ENCODE measurements at places on chromosomes 3 and 15.
A peak's percentile ranks its signal among the peaks of the same experiment; 100 is the strongest.

- DNase-seq = no peak
Observed at GRCh38 chr15:101620671-101621070, 31.5 kb downstream of the TM2D3 start.

GRCh38 chr15:41944313-41944940, 27.9 kb downstream of the EHD4 start:
- DNase-seq = peak; percentile 76

- peak; percentile 20 for DNase-seq
Observed at GRCh38 chr3:114411811-114412803, 118.3 kb downstream of the TIGIT start.

DNA sequence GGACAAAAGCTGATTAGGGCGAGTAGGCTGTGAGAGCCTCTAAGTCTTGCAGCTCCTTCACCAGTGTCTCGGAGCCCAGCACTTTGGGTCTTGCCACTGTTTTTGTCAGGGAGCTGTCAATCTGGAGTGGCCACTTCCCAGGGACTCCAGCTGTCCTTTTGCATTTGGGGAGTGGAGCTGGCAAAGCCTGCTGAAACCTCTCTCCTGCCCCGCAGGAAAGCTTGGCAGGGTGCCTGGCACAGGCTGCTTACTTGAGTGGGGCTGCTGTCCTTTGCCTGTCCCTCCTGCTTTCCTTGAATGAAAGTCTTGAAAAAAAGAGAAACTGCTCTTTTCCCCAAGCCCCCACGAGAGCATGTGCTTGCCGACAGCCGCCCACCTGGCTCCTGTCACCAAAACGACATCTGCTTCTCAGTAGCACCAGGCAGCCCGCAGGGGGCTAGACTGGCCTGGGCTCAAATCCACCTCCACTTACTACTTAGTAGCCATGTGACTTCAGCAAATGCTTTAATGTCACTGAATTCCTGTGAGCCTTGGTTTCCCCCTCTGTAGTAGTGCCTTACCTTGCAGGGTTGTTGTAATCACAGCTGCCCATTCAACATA, 13.7 kb downstream of the USP13 start:
- DNase-seq = no peak

DNA sequence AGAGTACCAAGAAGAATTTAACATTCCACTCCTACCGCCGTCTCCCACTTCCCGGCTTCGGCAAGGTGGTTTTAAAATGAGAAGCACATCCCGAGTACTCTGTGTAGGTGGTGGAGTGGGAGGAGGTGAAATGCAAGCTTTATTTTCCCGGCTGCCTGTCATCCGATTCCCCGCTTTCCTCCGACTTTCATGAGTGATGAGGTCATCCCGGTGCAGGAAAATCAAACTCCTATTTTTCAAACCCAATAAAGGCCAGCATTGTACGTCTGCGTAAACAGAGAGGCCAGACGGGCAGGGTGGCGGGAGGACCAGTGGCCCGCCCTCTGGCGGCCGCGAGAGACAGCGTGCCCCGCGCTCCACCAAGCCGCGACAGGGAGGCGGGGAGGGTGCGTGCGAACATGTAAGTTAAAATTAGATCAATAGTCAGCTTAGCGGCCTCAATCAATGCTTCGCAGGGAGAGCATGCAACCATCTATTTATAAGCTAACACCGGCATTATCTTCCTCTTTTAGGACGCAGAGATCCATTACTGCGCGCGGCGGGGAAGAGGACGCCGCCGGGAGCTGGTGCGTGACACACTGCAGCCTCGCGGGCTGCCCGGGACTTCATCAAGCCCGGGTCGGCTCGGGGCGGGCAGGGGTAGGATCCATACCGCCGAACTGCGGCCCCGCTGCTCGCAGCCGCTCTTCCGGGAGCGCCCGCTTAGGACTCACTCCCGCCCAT, 163.3 kb downstream of the CD47 start:
- peak; percentile 87 for DNase-seq

GRCh38 chr15:27244047-27244446, 273.1 kb downstream of the GABRG3 start:
- no peak for DNase-seq

DNA sequence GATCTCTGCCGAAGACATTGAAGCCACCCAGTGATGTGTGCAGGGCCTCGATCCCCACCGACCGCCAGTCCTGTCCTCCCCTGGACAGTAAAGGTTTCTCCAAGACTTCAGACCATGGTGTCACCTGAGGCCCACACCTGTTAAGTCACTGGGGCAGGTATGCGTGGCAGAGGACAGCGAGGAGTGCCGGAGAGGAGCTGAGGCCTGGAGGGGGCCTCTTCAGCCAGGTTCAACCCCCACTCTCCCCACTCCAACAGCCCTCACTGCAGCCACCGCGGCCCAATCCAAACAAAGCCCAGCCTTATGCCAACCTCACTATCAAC, 2.4 kb downstream of the GOLGA8B start:
- no peak for DNase-seq

GRCh38 chr3:183548262-183548769, 7.2 kb downstream of the KLHL6 start:
- no peak for DNase-seq

- no peak for DNase-seq
Observed at GRCh38 chr3:168497741-168498140, 402.0 kb upstream of the GOLIM4 start.

- no peak for DNase-seq
Observed at GRCh38 chr3:13616359-13616758, 67.4 kb downstream of the FBLN2 start.

DNA sequence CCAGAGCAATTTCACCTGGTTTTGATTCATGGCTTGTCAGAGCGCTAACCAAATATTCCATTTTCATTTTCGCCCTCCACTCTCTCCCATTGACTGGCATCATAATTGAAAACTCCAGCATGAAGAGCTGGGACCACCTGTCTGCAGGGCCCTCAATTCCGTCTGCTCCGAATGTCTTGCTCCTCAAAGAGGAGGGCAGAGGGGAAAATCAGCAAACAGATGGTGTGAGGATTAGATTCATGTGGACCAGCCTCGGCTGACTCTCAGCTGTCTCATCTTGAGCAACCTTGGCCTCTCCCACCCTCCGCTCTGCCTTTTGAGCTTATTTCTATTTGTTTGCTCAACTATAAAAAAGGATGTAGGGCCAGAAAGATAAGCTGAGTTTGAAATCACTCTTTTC, 512.2 kb upstream of the PPP2R3A start:
- no peak for DNase-seq

GRCh38 chr15:52318729-52319500, 23.3 kb upstream of the MYO5C start:
- no peak for DNase-seq

DNA sequence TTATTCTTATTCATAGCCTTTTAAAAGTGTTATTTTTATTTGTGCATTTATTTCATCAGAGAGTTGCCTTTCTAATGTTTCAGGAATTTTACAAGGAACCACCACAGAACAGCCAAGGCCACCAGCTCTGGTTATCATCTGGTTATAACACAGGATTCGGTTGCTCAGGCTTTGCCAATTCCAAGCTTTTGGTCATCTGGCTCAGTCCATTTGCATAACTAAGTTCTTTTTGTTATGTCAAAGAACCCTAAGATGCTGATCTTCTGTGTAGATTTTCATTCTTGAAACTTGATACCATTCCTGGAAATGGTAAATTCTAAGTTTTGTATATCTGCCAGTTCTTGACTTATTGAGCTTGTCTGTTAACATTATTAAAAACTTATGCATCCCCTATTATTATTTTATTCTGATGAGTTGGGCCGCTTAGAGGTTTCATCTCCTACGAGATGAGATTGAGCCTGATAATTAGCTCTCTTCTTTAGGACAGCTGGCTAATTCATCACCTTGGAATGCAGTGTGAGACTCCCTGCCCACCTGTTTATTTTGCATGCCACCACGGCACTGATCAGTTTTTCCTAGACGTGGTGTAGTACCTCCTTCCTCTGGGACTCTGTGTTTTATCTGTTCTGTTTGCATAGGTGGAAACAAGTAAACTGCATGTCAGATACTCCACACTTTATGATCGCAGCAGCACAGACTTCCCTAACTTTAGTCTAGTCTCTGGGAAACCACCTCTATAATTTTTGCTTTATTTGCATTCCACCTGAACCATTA, 264.8 kb downstream of the SLCO3A1 start:
- no peak for DNase-seq

DNA sequence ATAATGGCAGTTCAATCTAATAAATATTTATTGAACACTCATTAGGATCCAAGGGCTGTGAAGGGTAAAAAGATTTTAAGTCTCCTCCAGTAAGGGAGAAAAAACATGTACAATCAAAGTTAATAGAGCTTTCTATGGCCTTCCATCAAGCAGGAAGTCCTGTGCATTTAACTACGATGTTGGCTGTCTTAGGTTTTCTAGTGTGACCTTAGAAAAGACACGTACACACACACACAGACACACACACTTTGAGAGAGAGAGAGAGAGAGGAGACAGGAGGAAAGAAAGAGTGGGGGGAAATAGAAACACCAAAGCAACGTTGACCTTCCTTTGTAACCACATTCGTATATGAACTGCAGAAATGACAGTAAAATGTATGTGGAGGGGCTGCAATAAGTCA, 126.1 kb upstream of the TMC3 start:
- no peak for DNase-seq

DNA sequence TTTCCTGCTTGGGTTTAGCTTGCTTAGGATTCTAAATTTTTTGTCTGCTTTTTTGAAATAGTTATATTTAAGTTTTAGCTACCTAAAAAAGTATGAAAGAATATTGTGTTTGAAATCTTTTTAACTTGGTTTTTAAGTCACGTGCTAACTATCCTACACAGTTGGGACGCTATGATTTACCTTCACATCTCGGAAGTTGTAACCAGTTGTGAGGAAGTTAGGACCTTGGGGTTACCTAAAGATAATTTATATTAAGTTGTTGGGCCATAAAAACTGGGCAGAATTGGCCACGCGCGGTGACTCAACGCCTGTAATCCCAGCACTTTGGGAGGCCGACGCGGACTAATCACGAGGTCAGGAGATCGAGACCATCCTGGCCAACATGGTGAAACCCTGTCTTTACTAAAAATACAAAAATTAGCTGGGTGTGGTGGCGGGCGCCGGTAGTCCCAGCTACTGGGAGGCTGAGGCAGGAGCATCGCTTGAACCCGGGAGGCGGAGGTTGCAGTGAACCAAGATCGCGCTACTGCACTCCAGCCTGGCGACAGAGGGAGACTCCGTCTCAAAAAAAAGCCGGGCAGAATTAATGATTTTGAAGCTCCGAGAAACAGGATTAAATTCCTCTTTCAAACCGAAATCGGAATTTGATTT, 1.0 kb downstream of the ZFAND6 start:
- peak; percentile 52 for DNase-seq

DNA sequence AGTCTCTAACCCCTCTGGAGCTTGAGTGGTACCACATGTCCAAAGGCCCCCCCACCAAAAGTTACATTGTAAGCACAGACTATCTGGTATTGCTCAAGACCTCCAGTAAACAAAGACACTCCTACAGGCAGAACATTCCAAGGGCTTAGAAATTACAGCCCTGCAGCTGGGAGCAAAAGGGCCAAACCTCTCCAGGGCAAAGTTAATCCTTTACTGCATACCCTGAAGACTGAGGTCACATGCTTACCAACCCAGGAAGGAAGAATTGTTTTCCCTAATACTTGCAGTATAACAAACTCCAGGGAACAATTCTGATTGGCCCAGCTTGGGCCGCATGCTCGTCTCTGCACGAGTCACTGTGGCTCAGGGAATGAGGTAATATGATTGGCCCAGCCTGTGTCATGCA, 266.1 kb upstream of the NR2F2 start:
- DNase-seq = no peak
